ENCODE measurements at places on chromosomes 6 and 20. TPM values are rescaled to one million over a fixed set of nuclear protein-coding genes. Genes with fewer than 3 reads are reported as not detected.

Gene SLC13A3
- total RNA-seq, result not detected

DNA sequence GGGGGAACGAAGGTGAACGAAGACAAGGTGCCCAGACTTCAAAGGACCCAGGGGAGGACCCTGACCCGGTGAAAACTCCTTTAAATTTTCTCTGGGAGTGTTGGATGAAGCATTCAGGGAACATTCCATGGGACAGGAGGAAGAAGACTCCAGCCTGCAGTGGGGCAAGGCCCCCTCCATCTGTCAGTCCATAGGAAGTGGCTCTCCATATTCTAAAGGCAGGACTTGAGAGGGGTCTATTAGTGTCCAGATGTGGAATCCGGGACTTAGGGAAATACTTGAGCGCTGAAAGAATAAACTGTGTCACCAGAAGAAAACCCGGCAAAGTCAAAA, 3.2 kb upstream of the BPIFA2 start:
- DNase-seq, result no peak

GRCh38 chr6:41367700-41368099, 32.3 kb downstream of the NCR2 start:
- peak; percentile 39 for DNase-seq

DNA sequence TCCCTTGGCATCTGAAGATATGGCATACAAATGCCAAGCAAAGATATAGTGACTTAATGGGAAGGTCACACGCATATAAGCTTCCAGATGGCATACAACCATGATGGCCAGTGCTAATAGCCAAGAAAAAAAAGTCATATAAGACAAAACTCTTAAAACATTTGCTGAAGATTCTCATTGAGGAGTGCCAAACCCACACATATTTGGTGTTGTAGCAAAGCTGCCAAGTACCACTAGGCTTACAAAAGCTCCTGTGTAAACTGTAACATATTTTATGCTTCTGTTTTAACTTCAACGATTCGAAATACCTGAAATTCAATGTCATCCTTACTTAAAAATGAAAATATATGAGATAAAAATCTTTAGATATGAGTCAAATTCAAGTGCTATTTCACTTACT, 123.0 kb downstream of the HMGCLL1 start:
- peak; percentile 51 for DNase-seq

DNA sequence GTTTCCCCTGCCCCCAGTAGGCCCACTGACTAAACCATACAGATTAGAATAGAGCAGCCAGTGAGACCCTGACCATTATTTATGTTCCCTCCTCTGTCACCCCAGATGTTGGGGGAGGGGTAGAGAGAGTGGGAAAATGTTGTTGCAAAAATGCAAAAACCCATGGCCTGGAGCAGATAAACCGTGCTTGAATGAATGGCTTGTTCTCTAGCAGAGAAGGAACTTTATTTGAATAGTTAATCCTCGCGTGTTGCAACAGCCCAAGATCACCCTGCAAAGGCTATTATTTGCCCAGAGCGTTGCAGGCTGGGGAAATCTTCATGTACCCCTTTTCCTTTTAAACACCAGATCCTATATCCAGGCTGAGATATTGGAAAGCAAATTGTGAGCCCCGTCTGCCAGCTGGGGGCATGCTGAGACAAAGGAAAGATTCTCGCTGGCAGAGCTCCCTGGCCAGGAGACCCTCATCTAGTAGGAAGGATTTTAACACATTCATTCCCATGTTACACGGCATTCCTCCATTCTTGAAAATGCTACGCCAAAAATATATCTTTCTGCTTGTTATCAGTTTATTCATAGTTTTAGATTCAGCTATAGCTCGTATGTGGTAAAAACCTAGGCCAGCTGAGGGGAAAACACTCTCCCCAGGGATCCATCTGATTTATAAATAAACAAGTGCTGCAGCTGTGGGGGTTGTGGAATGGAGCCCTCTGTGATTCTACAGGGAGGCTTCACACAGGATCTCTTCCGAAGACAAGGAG, 53.0 kb downstream of the LINC00237 start:
- DNase-seq, result no peak

GRCh38 chr6:138609801-138610430, 110.6 kb upstream of the NHSL1 start:
- peak; percentile 19 for DNase-seq

GRCh38 chr6:152636021-152636608, 1.0 kb downstream of the SYNE1 start:
- no peak for DNase-seq

GRCh38 chr20:9397928-9398327, 116.5 kb upstream of the LAMP5 start:
- no peak for DNase-seq

- no peak for DNase-seq
Measured at GRCh38 chr20:41510847-41511450, 107.2 kb downstream of the CHD6 start.

- peak; percentile 37 for DNase-seq
Measured at GRCh38 chr6:4210629-4211419, 75.4 kb upstream of the ECI2 start.

Gene PROKR2
- not detected for total RNA-seq

Gene CALHM6
- 1.7 TPM for total RNA-seq

DNA sequence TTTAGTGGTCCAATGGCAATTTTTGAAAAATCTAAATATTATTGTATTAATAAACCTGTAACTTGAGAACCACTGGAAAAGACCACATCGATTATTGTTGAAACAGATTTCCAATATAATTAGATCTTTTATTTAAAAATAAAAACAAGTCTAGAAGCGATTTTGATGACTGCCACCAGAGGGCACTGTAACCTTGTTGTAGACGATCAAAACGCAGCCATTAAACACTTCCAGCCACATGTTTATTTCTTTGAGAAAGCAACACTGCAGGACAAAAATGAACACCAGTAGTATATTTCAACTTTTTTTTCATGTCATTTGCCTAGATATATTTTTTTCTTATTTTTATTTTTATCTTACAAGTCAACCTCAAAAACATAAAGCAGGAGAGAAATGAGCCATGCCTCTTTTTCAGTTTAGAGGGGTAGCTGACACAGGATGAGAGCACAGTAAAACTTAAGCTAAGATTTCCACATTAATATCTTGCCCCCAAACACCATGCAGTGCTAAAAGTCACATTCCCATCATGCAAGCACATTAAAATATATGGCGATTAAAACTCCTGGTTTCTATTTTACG, 115.4 kb downstream of the OPRM1 start:
- DNase-seq, result no peak

DNA sequence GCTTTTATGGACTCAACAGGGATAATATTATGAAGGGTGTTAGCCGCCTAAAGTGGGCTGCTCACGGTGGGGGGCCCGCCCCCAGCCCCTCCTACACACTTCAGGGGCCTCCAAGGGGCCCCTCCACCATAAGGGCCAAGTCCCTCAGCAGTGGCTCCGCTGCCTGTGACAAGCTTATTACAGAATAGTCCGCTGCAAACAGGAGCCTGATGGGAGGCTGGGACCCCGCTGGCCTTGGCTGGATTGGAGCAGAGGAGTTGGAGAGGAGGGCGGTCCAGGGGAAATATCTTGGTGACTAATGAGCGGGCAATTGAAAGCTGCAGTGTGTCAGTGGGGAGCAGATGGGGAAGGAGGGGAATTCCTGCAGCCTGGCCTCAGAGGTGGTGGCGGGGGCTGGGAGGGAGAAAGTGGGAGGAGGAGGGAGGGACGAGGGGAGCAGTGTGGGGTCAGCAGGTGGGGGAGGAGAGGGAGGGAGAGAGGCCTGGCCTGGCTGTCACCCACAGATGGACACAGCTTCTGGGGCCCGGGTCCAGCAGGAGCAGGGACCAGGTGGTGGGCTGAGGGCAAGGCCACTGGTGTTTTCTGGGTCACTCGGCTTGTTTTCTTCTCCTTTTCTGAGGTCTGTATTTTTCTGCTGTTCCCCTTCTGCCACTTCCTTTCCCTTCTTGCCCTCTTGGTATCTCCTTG, 57.6 kb upstream of the FOXP4 start:
- DNase-seq, result peak; percentile 60

Gene PTK7
- total RNA-seq, result 57.3 TPM

GRCh38 chr20:54151075-54151439, 22.7 kb downstream of the CYP24A1 start:
- no peak for DNase-seq

DNA sequence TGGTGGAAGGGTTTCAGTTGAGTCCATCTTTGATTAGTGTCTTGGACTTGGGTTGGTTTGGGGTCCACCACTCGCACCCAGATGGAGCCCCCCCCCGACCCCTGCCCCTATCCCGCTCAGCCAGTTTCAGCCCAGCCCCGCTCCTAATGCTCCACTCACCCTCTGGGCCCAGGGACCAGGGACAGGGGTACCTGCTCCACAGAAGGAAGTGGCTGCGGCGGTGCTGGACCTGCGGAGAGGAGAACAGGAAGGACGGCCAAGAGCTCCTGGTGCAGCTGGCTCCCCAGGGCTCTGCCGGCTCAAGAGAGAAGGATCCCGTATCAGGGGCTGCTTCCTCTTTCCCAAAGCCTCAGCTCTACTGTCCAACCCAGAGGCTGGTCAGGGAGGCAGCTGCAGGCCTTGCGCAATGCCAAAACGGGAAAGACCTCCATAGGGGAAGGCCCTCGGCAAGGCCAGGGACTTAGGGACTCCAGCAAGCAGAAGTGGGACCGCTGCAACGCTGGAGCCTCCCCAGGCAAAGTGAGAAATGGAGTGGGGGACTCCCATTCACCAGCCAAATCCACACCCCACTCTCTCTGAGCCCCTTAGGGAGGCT, at the start of gene SIGLEC1:
Gene SIGLEC1 (minus strand): TSS at position 322 of the 595 bp plus-strand sequence. CDS start 5,472 bp downstream, outside the sequence.
- DNase-seq, result no peak

DNA sequence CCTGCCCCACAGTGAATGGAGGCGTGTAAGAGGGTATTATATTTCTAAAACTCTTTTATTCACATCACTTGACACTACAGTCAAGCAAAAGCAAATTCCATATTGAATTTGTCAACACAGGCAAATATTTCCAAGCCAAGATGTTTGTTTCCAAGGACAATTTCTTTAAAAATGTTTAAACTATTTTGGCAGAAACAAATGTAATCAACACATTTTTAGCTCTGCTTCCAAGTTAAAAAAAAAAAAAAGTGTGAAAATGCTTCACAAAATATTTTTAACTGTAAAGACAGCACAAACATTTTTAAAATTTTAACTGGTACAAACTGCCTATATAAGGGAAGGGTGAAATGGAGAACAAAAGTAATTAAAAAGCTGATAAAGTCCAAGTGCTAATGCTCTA, 44.9 kb upstream of the DST start:
- DNase-seq, result no peak

DNA sequence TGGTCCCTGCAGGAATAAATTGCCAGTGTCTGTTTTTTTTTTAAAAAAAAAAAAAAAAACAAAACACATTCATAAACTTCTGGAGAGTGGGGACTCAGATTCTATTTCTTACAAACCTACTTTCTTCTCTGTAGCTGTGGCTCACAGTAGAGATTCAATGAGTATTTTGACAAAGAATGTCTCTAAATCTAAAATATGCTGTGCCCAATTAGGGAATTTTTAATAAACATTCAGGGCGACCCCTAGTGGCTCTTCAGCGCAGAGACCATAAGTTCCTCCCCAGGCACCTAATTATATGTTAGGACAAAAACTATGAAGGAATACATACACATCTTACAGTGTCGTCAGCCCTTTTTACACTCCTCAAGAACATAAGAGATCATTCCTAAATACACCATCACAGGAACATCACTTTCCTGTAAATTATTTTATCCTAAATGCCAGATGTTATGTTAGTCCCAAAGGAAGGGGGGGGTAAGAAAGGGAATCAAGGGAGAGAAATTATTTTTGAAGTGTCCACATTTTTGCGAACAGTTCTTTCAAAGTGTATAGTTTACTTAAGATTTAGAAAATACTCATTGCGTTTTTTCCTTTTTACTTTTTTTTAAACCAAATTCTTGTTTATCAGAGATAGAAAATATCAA, 21.8 kb upstream of the NAA20 start:
- peak; percentile 13 for DNase-seq

Gene RNF8
- 32.6 TPM for total RNA-seq

- DNase-seq, result no peak
Measured at GRCh38 chr6:73123632-73124329, 101.5 kb downstream of the KHDC1L start.

Gene TRAPPC3L
- total RNA-seq, result not detected

GRCh38 chr20:15613530-15613929, 959.7 kb downstream of the KIF16B start:
- DNase-seq, result no peak

Gene KHDRBS2
- total RNA-seq, result not detected

Gene SNX3
- total RNA-seq, result 235 TPM

- DNase-seq, result no peak
Measured at GRCh38 chr20:53595018-53595378, 1.4 kb upstream of the ZNF217 start.

DNA sequence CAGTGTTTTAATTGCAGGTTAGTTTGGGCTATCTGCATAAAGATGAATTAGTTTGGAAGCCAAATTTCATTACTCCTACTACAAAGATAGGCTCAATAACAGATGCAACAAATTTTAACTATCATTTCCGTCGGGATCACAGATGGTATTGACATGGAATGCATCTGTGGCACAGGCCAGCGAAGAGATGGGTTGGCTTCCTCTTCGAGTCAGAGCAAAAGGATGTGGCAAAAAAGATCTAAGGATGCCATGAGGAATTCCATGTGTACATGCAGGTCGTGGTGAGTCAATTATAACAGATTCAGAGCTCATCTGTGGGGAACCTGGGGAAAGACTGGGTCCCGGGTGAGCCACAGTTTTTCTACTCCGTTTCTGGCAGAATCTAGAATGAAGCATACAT, 83.0 kb upstream of the CITED2 start:
- DNase-seq, result no peak

DNA sequence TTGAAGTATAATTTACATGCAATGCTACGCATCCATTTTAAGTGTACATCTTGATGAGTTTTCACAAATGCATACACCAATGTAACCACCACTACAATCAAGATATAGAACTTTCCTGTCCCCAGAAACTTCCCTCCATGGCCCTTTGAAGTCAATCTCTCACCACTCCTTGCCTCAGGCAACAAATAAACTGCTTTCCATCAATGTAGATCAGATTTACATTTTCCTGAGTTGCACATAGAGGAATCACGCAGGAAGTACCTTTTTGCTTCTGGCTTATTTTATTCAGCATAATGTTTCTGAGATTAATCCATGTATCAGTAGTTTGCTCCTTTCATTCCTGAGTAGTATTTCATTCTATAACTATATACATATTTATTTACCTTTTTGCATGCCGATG, 59.6 kb upstream of the NNAT start:
- DNase-seq, result no peak

- DNase-seq, result no peak
Measured at GRCh38 chr6:37174515-37175331, 4.8 kb downstream of the PIM1 start.

GRCh38 chr6:99119109-99120031, 171.6 kb upstream of the FBXL4 start:
- DNase-seq, result no peak

DNA sequence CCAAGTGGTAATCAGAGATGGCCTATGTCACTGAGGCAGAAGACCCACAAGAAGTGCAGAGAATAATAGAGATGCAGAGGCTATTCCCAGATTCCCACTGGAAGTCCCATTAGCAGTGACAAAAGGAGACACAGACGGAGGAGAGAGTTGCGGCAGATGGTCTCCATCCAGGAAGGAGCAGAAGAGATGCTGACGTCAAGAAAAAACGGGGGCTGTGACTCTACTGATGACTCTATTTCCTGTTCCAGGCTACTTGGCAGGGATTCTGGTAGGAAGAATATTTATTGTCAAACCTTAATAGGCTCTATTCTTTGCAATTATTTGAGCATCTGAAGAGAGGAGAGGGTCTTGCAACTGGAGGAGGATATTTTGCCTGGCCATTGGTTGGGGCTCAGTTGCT, 246.0 kb upstream of the ECI2 start:
- DNase-seq, result no peak

- no peak for DNase-seq
Measured at GRCh38 chr6:40437631-40438030, 149.5 kb downstream of the LRFN2 start.
